Neural crest cell (in vitro differentiated cells): ENCODE measurements at places on chromosomes 2 and 18. TPM values are rescaled to one million over a fixed set of nuclear protein-coding genes. Genes with fewer than 3 reads are reported as not detected.
A peak's percentile ranks its signal among the peaks of the same experiment; 100 is the strongest.

GRCh38 chr18:50686409-50686808 lies 126.5 kb downstream of the MAPK4 start:
- H3K27ac ChIP-seq: no peak overlapping the region
- H3K4me1 ChIP-seq: no peaks in the 10 kb centered on the region
- DNase-seq: no peak
- H3K36me3 ChIP-seq: peaks cover 2% of the 10 kb centered on the region

The ARL4C gene
- total RNA-seq: 27.3 and 29.5 TPM in 2 replicates

The IL1R2 gene
- not detected in 2 replicates for total RNA-seq

DNA sequence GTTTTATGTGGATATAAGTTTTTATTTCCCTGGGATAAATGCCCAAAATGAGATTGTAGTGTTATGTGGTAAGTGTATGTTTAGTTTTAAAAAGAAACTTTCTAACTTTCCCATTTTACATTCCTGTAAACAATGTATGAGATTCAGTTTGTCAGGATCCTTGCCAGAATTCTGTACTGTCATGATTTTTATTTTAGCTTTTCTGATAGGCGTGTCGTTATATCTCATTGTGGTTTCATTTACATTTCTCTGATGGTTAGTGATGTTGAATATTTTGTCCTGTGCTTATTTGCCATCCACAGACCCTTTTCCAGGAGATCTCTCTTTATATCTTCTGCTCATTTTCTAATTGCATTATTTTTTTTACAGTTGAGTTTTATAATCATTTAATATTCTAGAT lies 245.6 kb upstream of the CDH2 start:
- H3K27ac ChIP-seq: no peak overlapping the region
- no peak overlapping the region for H3K4me3 ChIP-seq
- H3K27me3 ChIP-seq: no peaks in the 10 kb centered on the region
- no peak for DNase-seq
- H3K36me3 ChIP-seq: peaks cover 10% of the 10 kb centered on the region

The RUFY4 gene
- total RNA-seq: not detected in 2 replicates

DNA sequence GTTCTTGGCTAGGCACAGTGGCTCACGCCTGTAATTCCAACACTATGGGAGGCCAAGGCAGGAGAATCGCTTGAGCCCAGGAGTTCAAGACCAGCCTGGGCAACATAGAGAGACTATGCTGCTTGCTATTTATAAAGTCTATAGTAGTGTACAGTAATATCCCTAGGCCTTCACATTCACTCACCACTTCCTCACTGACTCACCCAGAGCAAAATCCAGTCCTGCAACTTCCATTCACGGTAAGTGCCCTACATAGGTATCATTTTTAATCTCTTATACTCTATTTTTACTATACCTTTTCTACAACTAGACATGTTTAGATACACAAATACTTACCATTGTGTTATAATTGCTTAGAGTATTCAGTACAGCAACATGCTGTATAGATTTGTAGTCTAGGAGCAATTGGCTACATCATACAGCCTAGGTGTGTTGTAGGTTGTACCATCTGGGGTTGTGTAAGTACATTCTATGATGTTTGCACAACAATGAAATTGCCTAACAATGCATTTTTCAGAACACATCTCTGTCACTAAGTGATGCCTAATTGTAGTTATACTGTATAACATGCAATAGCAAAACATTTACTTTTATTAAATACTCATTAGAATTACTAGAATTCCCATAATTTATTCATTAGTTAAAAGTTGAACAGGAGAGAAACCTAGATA lies 8.8 kb downstream of the DHX57 start:
- no peak for DNase-seq
- no peaks in the 10 kb centered on the region for H3K4me1 ChIP-seq
- no peak overlapping the region for H3K4me3 ChIP-seq

The DCTN1 gene
- 198 and 202 TPM in 2 replicates for total RNA-seq

DNA sequence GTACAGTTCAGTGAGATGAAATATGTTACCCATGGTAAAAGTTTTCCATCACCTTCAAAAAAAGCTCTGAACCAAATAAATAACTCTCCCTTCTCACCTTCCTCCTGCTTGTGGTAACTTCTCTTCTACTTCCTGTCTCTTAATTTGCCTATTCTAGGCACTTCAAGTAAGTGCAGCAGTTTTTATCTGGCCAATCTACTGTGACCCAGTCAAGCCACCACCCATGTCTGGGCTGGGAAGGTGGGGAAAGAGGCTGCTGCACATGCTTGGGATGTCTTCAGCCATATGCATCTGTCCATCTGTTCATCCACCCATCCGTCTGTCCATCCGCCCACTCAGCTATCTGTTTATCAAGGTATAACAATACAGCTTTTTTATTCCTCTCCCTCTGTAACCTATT lies 31.6 kb downstream of the ZNF532 start:
- H3K27ac ChIP-seq: peak overlapping the region; percentile 73
- DNase-seq: no peak
- H3K4me3 ChIP-seq: no peak overlapping the region
- H3K4me1 ChIP-seq: peaks cover 71% of the 10 kb centered on the region
- peaks cover 28% of the 10 kb centered on the region for H3K36me3 ChIP-seq
- no peaks in the 10 kb centered on the region for H3K27me3 ChIP-seq

The AKAIN1 gene
- not detected in 2 replicates for total RNA-seq

The RRM2 gene
- 203 and 210 TPM in 2 replicates for total RNA-seq

The SYT4 gene
- total RNA-seq: 7.0 and 8.2 TPM in 2 replicates

DNA sequence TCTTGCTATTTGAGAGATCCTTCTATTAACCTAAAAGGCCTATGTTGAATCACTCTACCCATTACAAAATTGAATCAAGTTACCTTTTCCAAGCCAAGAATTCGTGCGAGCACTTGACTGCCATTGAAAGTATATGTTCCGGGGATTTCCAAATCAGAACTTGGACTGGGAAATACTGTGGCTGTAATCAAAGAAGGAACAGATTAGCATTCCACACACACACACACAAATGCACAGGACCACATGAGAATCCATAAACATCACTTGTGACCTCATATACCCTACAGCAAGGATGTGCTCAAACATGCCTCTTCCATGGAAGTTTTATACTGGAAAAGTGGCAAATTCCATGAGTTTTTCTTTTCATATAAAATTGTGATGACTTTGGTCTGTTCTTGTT lies 86.0 kb downstream of the ABCA12 start:
- no peaks in the 10 kb centered on the region for H3K27me3 ChIP-seq
- no peak overlapping the region for H3K4me3 ChIP-seq
- H3K27ac ChIP-seq: no peak overlapping the region
- no peaks in the 10 kb centered on the region for H3K4me1 ChIP-seq

- no peaks in the 10 kb centered on the region for H3K4me1 ChIP-seq
- DNase-seq: no peak
- no peaks in the 10 kb centered on the region for H3K27me3 ChIP-seq
- H3K27ac ChIP-seq: no peak overlapping the region
Observed at GRCh38 chr2:192467953-192468660, 273.4 kb upstream of the TMEFF2 start.

DNA sequence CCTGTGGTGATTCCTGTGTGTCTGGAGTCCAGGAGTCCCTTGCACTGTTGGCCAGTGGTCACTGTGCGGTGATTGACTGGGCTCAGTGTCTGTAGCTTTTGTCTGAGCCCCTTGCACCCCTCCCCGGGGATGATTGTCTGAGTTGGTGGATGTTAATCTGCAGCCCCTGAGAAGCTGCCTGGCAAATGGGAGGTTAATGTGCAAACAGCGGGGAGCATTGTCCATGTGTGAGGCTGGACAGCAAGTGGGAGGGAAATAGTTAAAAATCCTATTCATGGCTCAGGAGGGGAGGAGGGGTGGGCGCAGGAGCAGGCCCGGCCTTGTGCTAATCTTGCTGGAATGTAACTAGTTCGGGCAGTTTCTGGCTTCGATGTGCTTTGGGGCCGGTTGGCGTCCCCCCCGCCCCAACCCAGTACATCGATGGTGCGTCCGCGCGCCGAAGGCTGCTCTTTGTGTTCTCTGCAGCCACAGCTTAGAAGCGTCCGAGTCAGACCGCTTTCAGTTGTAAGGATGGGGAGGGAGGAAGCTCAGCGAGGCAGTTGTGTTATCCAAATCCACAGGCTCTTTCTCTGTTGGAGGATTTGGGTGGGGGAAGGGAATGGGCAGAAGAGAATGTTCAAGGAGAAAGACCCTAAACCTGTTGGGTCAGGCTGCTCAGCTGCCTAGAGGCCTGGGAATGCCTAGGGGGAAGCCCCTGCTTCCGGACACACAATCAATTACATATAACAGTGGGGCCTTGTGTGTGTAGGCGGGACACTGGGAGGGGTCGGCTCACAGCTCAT lies 71.8 kb downstream of the TGOLN2 start:
- H3K27me3 ChIP-seq: peaks cover 4% of the 10 kb centered on the region
- peak overlapping the region; percentile 99 for H3K27ac ChIP-seq
- H3K36me3 ChIP-seq: no peaks in the 10 kb centered on the region
- H3K4me1 ChIP-seq: peaks cover 86% of the 10 kb centered on the region

DNA sequence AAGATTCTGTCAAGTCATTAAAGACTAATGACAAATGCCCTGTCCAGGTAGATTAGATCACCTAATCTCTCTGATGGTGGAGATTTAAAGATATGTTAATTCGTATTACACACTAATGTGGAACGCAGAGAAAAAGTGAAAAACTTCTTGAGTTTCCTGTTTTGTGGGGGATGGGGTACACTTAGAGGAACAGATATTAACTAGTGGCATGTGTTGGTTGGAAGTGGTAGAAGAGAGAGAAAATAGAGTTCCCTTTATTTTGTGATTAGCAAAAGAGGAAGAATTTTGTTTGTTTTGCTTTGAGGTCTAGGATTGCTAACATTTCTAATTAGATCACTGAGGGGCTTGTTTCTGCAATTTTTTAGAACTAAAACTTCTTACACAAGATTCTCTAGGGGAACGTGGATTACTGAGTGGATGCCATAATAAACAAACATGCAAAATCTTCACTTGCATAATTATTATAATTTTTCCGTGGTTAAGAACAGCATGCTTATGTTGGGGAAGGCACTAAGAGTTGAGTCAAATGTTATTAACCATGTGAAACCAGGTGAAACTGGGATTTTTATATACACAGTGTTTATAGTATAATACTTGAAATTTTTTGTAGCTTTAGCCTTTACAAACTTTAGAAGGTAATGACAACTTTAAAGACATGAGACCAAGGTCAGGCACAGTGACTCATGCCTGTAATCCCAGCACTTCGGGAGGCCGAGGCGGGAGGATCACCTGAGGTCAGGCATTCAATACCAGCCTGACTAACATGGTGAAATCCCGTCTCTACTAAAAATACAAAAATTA lies 97.4 kb upstream of the STK17B start:
- H3K4me3 ChIP-seq: no peak overlapping the region
- H3K4me1 ChIP-seq: no peaks in the 10 kb centered on the region
- H3K27me3 ChIP-seq: no peaks in the 10 kb centered on the region
- no peaks in the 10 kb centered on the region for H3K36me3 ChIP-seq
- H3K27ac ChIP-seq: no peak overlapping the region

GRCh38 chr2:136356125-136357006 lies 238.4 kb upstream of the CXCR4 start:
- no peak for DNase-seq
- H3K4me1 ChIP-seq: peaks cover 12% of the 10 kb centered on the region
- H3K4me3 ChIP-seq: no peak overlapping the region

DNA sequence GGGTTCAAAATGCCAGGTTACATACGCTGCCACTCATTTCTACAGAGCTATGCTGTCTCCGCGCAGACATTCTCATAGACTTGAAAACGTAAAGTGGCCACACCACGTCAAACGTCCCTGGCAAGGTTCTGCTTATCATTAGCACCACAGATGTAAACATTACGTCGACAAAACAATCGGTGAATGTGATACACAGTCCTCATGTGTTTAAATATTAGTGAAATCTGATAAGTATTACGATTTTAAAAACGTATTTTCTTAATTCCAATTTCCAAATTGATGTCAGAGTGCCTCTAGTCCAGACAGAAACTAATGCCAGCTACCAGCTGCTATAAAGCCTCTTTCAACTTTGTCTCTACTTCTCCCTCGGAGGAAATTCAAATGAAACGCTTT lies 1.2 kb downstream of the STK17B start:
- H3K4me3 ChIP-seq: peak overlapping the region; percentile 93
- peaks cover 35% of the 10 kb centered on the region for H3K27me3 ChIP-seq
- H3K36me3 ChIP-seq: no peaks in the 10 kb centered on the region

GRCh38 chr2:43224571-43225092 lies 1.8 kb downstream of the ZFP36L2 start:
- peaks cover 2% of the 10 kb centered on the region for H3K27me3 ChIP-seq
- H3K4me1 ChIP-seq: peaks cover 53% of the 10 kb centered on the region
- DNase-seq: peak; percentile 19

The MLPH gene
- total RNA-seq: not detected in 2 replicates

GRCh38 chr2:205245652-205246051 lies 436.6 kb upstream of the NRP2 start:
- no peak overlapping the region for H3K27ac ChIP-seq
- H3K36me3 ChIP-seq: no peaks in the 10 kb centered on the region
- H3K4me1 ChIP-seq: no peaks in the 10 kb centered on the region
- H3K4me3 ChIP-seq: no peak overlapping the region
- DNase-seq: no peak

- no peak overlapping the region for H3K4me3 ChIP-seq
- no peak overlapping the region for H3K27ac ChIP-seq
- no peaks in the 10 kb centered on the region for H3K27me3 ChIP-seq
- H3K36me3 ChIP-seq: peaks cover 37% of the 10 kb centered on the region
Observed at GRCh38 chr18:51077217-51077616, 47.2 kb downstream of the SMAD4 start.

- no peak overlapping the region for H3K4me3 ChIP-seq
- no peaks in the 10 kb centered on the region for H3K36me3 ChIP-seq
- no peaks in the 10 kb centered on the region for H3K4me1 ChIP-seq
- no peak for DNase-seq
- no peak overlapping the region for H3K27ac ChIP-seq
Observed at GRCh38 chr2:141927536-141927935, 203.3 kb downstream of the LRP1B start.

- no peak for DNase-seq
- no peaks in the 10 kb centered on the region for H3K27me3 ChIP-seq
- no peaks in the 10 kb centered on the region for H3K36me3 ChIP-seq
- H3K4me3 ChIP-seq: no peak overlapping the region
- H3K4me1 ChIP-seq: peaks cover 29% of the 10 kb centered on the region
- no peak overlapping the region for H3K27ac ChIP-seq
Observed at GRCh38 chr2:217616936-217617335, 385.9 kb downstream of the TNS1 start.

The NOSTRIN gene
- total RNA-seq: not detected in 2 replicates

- no peak overlapping the region for H3K4me3 ChIP-seq
- H3K27ac ChIP-seq: no peak overlapping the region
- H3K4me1 ChIP-seq: peaks cover 3% of the 10 kb centered on the region
- DNase-seq: no peak
- peaks cover 6% of the 10 kb centered on the region for H3K36me3 ChIP-seq
Observed at GRCh38 chr2:74515981-74516633, 1.9 kb downstream of the TLX2 start.

- no peak overlapping the region for H3K4me3 ChIP-seq
- H3K27me3 ChIP-seq: no peaks in the 10 kb centered on the region
- H3K4me1 ChIP-seq: peaks cover 4% of the 10 kb centered on the region
Observed at GRCh38 chr2:186255823-186256222, 230.2 kb upstream of the ZC3H15 start.

GRCh38 chr2:130810490-130810889 lies 26.2 kb upstream of the ARHGEF4 start:
- no peak overlapping the region for H3K4me3 ChIP-seq
- H3K27ac ChIP-seq: no peak overlapping the region
- no peaks in the 10 kb centered on the region for H3K27me3 ChIP-seq
- peaks cover 9% of the 10 kb centered on the region for H3K4me1 ChIP-seq
- DNase-seq: no peak

The HOXD3 gene
- 1.5 and 1.9 TPM in 2 replicates for total RNA-seq
